ENCODE measurements at places on chromosomes 1 and 21. TPM values are rescaled to one million over a fixed set of nuclear protein-coding genes. Genes with fewer than 3 reads are reported as not detected.

DNA sequence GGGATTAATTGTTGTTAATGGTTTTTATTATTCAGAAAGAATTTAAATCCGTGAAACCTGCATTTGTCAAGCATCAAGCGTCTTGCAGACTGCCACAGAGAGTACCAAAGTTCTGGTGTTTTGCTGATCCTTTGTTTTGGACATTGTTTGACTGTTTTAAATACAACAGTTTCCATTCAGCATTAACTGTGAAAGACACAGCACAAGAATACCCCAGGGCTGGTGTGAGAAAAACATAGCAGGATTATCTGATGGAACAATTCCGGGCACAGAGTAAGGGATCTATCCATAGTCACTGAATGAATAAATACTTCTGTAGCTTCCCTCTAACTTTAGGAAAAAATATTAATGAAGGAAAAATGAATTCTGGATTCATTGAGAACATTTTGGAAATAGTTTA lies 202.3 kb downstream of the LTN1 start:
- DNase-seq: peak; percentile 24
- no peak overlapping the region for H3K4me3 ChIP-seq
- H3K27ac ChIP-seq: no peak overlapping the region
- H3K4me1 ChIP-seq: peaks cover 18% of the 10 kb centered on the region
- no peaks in the 10 kb centered on the region for H3K36me3 ChIP-seq
- H3K27me3 ChIP-seq: no peaks in the 10 kb centered on the region

DNA sequence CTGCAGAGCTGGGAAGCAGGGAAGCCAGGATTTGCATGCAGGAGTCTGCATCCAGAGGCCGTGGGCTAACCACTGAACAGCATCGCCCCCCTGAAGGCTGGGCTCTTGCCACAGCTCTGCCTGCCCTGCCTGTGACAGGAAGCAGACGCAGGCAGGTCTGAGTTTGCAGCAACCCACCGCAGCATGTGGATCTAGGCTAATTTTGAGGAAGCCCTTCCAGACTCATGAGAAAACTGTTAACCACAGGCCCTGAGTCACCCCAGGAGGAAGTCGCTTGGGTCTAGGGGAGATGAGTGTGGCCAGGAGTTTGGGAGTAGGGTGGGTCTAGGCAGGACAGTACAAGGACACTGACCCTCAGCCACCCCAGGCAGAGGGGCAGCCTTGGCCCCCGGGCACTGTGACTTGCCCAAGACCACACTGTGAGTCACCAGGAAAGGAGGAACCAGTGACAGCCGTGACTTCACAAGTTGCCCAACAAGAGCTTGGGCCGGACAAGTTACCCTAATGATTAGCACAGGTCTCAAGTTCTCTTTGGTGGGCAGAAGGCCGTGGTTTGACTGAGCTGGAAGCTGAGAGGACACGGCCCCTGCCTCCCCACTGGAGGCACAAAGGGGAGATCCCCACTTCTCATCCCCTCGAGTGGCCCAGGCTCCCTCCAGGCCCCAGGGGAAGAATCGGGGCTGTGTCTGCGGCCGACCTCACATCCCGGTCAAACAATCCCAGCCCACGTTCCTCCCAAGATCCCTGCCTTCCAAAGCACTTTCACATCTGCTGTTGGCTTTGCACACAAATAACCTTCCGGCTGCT lies 826 bp downstream of the LAPTM5 start:
- H3K27me3 ChIP-seq: no peaks in the 10 kb centered on the region
- peak overlapping the region; percentile 39 for H3K4me3 ChIP-seq
- H3K27ac ChIP-seq: peak overlapping the region; percentile 84

DNA sequence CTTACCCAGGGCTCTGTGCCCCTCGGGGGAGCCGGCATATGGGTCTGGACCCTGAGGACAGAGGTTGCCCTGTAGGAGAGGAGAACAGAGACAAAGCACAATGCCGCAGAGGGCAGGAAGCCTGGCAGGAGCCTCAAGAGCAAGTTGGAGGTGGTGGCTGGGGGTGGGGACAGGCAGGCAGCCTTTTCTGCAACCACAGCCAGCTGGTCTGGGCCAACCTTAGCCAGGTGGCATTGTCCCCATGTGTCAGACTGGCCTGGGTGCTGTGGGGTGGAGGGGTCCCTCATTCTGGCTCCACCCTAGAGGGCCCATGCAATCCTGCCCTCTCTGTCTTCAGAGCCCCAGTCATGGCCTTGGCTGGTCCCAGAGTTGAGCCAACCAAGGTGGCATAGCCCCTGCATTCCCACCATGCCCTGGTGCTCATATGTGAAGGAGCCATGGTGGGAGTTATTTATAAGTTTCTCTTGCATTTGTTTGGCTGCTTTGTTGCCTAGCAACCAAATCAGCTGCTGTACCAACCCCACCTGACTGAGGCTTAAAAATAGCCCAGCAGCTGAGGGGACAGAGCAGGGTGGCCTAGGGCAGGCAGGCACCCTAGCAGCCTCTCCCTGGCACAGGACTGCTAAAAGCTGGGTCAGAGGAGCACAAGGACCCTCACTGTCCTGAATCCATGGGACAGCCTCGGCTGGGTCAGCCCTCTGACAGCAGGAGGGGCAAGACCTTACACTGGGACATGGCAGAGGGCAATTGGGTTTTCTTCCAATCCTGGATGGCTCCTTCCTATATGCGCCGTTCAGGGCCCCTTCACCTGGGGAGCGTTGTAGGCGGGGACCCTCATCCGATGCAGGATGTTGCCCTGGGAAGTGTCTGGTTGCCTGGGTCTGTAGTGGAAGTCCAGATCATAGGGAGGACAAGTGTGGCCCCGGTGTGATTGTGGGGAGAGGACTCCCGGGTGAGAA lies 19.5 kb downstream of the MAP7D1 start:
- no peaks in the 10 kb centered on the region for H3K4me1 ChIP-seq
- DNase-seq: no peak

- H3K27ac ChIP-seq: peak overlapping the region; percentile 73
- H3K36me3 ChIP-seq: peaks cover 3% of the 10 kb centered on the region
- no peak for DNase-seq
- peaks cover 24% of the 10 kb centered on the region for H3K4me1 ChIP-seq
- no peaks in the 10 kb centered on the region for H3K27me3 ChIP-seq
These were observed 18.8 kb downstream of the PLEKHM2 start for GRCh38 chr1:15702722-15703550.

- no peak overlapping the region for H3K27ac ChIP-seq
- no peak for DNase-seq
- H3K27me3 ChIP-seq: no peaks in the 10 kb centered on the region
- H3K4me3 ChIP-seq: no peak overlapping the region
These were observed 190.1 kb downstream of the ST6GALNAC3 start for GRCh38 chr1:76264642-76265041.

DNA sequence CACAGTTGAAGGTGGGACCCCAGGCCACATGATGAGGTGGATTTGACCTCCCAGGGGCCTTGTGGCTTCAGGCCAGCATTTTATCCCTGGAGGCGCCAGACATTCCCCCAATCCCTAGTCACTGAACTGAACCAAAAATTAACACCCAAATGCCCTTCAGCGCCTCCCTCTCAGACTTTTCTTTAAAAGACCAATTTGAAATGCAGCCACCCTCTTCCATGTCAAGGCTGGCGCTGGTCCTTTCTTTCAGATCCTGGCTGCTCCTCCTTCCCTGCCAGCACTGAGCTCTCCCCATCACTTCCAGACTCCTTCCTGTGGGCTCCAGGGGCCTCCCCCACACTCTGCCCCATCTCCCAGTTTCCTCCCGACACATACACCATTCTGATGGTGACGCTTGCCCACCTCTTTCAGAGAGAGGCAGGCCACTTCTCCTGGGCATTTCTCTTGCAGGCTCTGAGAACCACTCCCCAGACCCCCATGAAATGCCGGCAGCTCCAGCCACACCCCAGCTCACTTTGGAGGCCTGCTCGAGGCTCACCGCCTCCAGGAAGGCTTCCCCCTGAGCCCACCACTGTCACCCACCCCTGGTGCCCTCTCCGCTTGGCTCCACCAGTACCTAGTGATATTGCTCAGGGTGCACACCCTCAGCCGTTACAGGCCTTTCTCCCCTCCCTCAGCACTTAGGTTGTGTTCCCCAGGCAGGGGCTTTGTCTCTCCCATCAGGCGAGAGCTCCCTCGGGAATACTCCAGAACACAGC lies 27.0 kb downstream of the NAV1 start:
- H3K4me1 ChIP-seq: peaks cover 36% of the 10 kb centered on the region
- no peak overlapping the region for H3K27ac ChIP-seq
- no peaks in the 10 kb centered on the region for H3K36me3 ChIP-seq
- DNase-seq: no peak

GRCh38 chr1:20727746-20728316 lies 4.7 kb downstream of the SH2D5 start:
- DNase-seq: no peak
- H3K4me3 ChIP-seq: no peak overlapping the region
- peaks cover 2% of the 10 kb centered on the region for H3K4me1 ChIP-seq
- no peak overlapping the region for H3K27ac ChIP-seq
- no peaks in the 10 kb centered on the region for H3K36me3 ChIP-seq
- peaks cover 26% of the 10 kb centered on the region for H3K27me3 ChIP-seq

DNA sequence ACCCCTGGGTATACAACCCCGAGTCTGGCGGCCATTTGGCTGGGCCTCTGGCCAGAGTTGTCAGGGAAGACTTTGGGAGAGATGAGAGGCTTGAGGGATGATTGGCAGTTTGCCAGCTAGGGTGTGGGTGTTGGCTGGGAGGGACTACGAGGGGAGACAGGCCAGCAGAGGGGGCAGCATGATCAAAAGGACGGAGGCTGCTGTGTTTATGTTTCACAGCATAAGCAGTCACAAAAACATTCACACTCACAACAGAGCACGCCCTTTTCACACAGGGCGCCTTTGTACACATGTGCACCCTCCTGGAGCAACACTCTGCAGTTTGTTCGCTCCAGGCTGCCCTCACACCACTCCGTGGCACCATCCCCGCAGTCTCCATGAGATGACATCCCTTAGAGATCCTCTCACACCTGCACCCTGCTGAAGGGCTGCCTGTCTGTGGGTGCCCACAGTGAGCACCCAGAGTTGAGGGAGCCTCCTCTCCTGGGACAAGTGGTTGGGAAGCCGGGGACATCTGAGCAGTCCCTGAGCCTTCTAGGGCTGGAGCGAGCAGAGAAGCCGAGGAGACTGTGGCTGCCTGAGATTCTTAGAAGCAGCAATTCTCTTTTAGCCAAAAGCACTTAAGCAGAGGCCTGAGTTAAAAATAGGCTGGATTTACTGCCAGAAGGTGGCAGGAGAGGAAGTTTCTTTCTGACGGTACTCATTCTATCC lies 15.4 kb downstream of the EFNA3 start:
- H3K27ac ChIP-seq: peak overlapping the region; percentile 14
- H3K36me3 ChIP-seq: no peaks in the 10 kb centered on the region
- peaks cover 4% of the 10 kb centered on the region for H3K4me1 ChIP-seq

DNA sequence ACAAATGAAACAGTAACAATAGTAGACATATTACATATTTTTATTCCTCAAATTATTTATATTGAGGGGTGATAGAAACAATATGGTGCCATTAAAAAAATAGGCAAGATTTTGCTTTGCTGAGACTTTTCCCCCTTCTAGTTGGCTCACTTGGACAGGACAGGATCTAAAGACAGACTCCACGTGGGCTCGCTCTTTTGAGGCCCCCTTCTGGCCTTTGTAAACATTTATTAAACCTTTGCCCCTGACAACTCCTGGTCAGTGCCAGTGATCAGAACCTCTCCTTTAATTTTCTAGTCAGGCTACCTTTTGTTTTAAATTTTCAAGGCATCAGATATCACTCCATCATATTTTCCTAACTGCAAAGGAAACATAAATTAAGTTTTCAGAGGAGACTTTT lies 49.7 kb upstream of the IFI44L start:
- no peak for DNase-seq
- H3K4me3 ChIP-seq: no peak overlapping the region
- no peaks in the 10 kb centered on the region for H3K4me1 ChIP-seq

- no peak for DNase-seq
- no peaks in the 10 kb centered on the region for H3K27me3 ChIP-seq
- H3K4me3 ChIP-seq: no peak overlapping the region
- H3K36me3 ChIP-seq: peaks cover 22% of the 10 kb centered on the region
- H3K27ac ChIP-seq: no peak overlapping the region
These were observed 73.2 kb downstream of the KDM1A start for GRCh38 chr1:23092447-23092846.

GRCh38 chr1:20329793-20330542 lies 39.3 kb downstream of the VWA5B1 start:
- DNase-seq: no peak
- no peaks in the 10 kb centered on the region for H3K4me1 ChIP-seq
- peaks cover 3% of the 10 kb centered on the region for H3K27me3 ChIP-seq
- H3K27ac ChIP-seq: no peak overlapping the region
- no peaks in the 10 kb centered on the region for H3K36me3 ChIP-seq

- no peaks in the 10 kb centered on the region for H3K27me3 ChIP-seq
- H3K36me3 ChIP-seq: no peaks in the 10 kb centered on the region
- no peak overlapping the region for H3K4me3 ChIP-seq
- no peak for DNase-seq
- no peak overlapping the region for H3K27ac ChIP-seq
These were observed 458.7 kb upstream of the ADAMTS5 start for GRCh38 chr21:27425574-27425973.

DNA sequence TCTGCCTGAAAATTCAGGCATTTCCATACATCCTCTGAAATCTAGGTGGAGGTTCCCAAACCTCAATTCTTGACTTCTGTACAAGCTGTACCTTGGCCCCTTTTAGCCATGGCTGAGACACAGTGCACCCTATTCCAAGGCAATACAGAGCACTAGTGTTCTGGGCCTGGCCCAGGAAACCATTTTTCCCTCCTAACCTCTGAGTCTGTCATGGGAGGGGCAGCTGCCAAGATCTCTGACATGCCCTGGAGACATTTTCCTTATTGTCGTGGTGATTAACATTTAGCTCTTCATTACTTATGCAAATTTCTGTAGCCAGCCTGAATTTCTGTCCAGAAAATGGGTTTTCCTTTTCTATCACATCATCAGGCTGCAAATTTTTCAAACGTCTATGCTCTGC lies 248.0 kb upstream of the RGS18 start:
- no peaks in the 10 kb centered on the region for H3K36me3 ChIP-seq
- no peaks in the 10 kb centered on the region for H3K27me3 ChIP-seq
- DNase-seq: peak; percentile 33
- no peak overlapping the region for H3K4me3 ChIP-seq
- H3K4me1 ChIP-seq: peaks cover 12% of the 10 kb centered on the region
- H3K27ac ChIP-seq: no peak overlapping the region

GRCh38 chr1:47924270-47925048 lies 72.7 kb downstream of the TRABD2B start:
- no peaks in the 10 kb centered on the region for H3K36me3 ChIP-seq
- no peak overlapping the region for H3K4me3 ChIP-seq
- H3K27ac ChIP-seq: no peak overlapping the region
- no peak for DNase-seq
- no peaks in the 10 kb centered on the region for H3K4me1 ChIP-seq
- H3K27me3 ChIP-seq: no peaks in the 10 kb centered on the region

- H3K4me3 ChIP-seq: no peak overlapping the region
- H3K27me3 ChIP-seq: no peaks in the 10 kb centered on the region
- no peaks in the 10 kb centered on the region for H3K4me1 ChIP-seq
- no peak for DNase-seq
These were observed 187.1 kb downstream of the GREM2 start for GRCh38 chr1:240424740-240425464.

- no peak overlapping the region for H3K4me3 ChIP-seq
- H3K4me1 ChIP-seq: no peaks in the 10 kb centered on the region
- no peak overlapping the region for H3K27ac ChIP-seq
- no peak for DNase-seq
- H3K36me3 ChIP-seq: no peaks in the 10 kb centered on the region
- no peaks in the 10 kb centered on the region for H3K27me3 ChIP-seq
These were observed 1311.6 kb upstream of the ADGRL4 start for GRCh38 chr1:80318108-80318507.

The AIM2 gene
- total RNA-seq: 0.97 TPM

The KRTAP11-1 gene
- not detected for total RNA-seq

The NBPF10 gene
- 1.9 TPM for total RNA-seq

The MAP10 gene
- 3.0 TPM for total RNA-seq

The VHLL gene
- not detected for total RNA-seq

The SLFNL1 gene
- total RNA-seq: 2.8 TPM

The LCE1F gene
- total RNA-seq: not detected

The LHX8 gene
- total RNA-seq: not detected

The SPATA6 gene
- total RNA-seq: 94.2 TPM

The NCF2 gene
- total RNA-seq: 38.7 TPM

The ADGRL2 gene
- 72.8 TPM for total RNA-seq

The ABL2 gene
- 27.8 TPM for total RNA-seq
